ENCODE measurements at places on chromosomes 6 and 20.

- peak; percentile 32 for DNase-seq
Measured at GRCh38 chr6:136927292-136927691, 5.2 kb downstream of the SLC35D3 start.

GRCh38 chr6:137982418-137983189 is 115.5 kb downstream of the TNFAIP3 start:
- peak; percentile 38 for DNase-seq

GRCh38 chr6:148316308-148316707 is 26.3 kb upstream of the SASH1 start:
- DNase-seq, result no peak

- no peak for DNase-seq
Measured at GRCh38 chr6:66740346-66740745, 1033.3 kb upstream of the EYS start.

- no peak for DNase-seq
Measured at GRCh38 chr6:169454872-169455204, 201.2 kb upstream of the THBS2 start.

GRCh38 chr6:85418059-85418458 is 31.8 kb upstream of the NT5E start:
- no peak for DNase-seq

DNA sequence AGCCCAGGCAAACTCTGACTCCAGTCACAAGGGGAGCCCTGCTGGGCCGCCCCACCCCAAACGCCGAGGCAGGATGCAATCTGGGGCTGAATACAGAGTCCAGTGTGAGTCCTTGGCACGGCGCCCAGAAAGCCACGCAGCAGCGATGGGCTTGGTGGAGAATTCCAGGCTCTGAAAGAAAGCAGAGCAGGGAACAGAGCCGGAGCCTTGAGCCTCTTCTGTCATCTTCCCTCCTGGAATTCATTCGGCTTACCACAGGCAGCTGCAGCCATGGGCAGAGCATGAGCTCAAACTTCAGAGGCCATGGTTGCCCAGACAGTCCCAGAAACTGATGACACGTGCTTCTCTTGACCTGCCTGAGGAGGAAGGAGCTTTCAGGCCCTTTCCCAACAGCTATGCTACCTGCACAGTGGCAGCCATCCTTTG is 441.1 kb upstream of the JARID2 start:
- DNase-seq, result no peak

DNA sequence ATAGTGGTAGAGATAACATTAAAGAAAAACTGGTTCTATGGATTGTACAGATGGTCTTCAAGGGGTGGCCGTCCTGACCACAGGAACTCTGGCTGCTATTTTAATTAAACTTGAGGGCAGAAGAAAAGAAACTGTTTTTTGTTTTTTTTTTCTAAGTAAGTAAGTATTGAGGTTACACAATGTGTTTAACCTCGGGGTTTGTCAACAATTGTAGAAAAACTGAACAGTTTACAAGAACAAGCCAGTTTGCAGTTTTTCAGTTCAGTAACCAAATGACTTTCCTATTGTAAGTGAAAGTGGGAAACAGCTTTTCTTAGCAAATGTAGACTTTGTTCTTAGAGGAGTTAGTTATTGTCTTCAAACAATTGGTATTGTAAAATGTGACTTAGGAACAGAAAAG is 77.0 kb downstream of the PLCB1 start:
- no peak for DNase-seq

DNA sequence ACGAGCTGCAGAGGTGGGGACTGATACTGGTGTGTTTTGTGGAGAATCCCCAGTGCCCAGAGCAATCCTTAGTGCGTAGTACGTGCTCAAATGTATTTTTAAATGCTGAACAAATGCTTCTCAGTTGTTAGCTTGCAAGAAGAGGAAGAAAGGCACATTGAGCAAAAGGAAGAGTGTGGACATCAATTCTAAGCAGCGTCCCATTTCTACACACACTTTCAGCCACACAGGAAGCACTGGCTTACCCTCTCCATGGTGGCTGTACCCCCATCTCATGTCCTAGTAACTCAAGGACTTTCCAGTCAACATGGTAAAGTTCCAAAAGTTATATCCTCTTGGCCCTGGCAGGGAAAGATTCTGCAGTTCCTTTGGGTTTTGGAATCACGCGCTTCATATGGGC is 98.8 kb upstream of the NXT1 start:
- no peak for DNase-seq

DNA sequence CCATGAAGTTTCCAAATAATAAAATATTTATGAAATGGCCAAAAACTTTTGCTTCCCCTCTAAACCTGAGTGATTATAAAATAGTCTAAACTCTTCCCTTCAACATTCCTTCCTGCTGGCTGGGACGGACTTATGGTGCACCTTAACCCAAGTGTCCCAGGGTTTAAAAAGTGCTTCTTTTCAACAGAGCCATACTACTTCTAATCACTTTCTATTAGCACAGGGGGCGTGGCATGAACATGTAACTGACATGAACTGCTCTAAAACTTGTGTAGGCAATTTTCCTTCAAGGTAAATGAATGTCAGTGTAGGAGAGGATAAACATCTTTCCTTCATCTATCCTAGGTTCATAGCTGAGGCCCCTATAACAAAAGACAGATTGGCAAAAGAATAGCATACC is 163.6 kb upstream of the RIMS1 start:
- no peak for DNase-seq

GRCh38 chr6:139475241-139475640 is 100.8 kb upstream of the CITED2 start:
- no peak for DNase-seq

- peak; percentile 62 for DNase-seq
Measured at GRCh38 chr20:36461600-36462439, 79.5 kb upstream of the MYL9 start.

- DNase-seq, result no peak
Measured at GRCh38 chr6:104855507-104855906, 4.2 kb downstream of the HACE1 start.

DNA sequence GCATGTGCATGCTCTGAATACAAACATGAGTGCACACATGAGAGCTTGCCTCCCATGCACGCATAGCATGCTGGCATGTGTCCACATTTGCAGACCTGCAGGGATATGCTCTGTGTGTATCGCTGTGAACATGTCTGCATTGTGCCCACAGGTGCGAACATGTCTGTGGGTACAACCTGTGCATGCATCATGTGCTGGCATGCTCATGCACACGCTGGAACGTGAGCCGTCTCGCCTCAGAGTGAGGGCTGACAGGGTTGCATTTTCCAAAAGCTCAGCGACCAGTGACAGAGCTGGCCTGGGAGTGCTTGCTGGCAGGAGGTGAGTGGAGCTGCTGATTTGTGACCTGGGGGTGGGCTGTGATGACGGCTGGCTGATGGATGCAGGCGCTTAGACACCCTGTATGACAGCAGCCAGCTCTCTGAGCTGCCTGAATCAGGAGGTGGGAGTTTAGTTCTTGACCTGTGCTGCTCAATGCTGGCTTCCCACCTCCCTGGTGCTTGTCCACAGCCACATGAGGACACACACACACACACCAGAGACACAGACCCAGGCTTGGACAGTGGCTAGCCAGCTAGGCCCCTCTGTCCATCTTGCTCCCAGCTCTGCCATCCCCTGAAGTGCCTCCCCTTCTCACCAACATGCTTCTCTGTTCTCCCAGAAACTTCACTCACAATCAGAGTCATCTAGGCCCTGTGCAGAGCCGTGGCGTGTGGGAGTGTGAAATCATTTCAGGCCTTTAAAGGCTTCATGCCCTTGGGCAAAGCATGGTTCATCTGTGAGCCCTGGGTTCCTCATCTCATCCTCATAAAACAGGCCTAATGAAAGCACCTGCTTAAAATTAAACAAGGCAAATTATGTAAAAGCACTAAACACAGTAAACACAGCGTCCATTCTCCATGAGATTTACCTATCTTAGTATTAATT is 51.4 kb downstream of the CD40 start:
- DNase-seq, result no peak

DNA sequence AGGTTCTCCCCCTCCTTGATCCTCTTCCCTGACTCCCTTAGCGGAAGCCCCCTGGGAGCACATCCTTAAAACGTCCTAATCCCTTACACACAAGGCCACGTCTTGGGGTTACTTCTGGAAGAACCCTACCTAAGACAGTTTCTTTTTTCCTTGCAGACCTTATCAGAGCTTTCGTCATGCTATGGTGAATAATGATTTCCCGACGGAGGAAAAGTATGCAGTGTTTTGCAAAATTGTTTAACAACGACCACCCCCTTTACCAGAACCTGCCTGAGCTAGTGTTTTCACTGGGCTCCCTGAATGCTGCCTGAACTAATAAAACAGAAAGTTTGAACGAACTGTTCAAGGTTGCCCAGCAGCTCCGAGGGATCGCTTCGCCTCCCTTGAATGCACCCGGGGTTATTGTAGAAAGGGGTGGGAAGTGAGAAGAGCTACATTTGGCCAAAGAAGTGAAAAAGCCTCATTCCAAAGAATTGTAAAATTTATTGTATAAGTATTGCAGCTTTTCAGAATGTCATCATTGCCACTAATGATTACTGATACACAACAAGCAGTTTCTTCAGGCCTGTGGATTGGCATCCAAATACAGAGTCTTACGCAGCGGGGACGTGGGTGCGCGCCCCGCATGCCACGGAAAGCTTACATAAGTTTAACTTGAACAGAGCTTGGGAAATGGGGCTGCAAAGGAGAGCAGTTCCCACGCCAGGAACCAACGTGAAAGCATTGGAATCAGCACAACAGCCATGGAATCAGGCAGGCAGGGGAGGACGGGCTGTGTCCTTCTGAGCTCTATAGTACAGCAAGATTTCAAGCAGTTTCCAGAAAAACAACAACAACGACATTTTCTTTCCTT is 27.9 kb upstream of the ZBP1 start:
- no peak for DNase-seq

GRCh38 chr20:17568972-17569521 is 828 bp upstream of the DSTN start:
- DNase-seq, result peak; percentile 26

GRCh38 chr6:158077676-158078075 is 90.4 kb downstream of the SERAC1 start:
- DNase-seq, result no peak

DNA sequence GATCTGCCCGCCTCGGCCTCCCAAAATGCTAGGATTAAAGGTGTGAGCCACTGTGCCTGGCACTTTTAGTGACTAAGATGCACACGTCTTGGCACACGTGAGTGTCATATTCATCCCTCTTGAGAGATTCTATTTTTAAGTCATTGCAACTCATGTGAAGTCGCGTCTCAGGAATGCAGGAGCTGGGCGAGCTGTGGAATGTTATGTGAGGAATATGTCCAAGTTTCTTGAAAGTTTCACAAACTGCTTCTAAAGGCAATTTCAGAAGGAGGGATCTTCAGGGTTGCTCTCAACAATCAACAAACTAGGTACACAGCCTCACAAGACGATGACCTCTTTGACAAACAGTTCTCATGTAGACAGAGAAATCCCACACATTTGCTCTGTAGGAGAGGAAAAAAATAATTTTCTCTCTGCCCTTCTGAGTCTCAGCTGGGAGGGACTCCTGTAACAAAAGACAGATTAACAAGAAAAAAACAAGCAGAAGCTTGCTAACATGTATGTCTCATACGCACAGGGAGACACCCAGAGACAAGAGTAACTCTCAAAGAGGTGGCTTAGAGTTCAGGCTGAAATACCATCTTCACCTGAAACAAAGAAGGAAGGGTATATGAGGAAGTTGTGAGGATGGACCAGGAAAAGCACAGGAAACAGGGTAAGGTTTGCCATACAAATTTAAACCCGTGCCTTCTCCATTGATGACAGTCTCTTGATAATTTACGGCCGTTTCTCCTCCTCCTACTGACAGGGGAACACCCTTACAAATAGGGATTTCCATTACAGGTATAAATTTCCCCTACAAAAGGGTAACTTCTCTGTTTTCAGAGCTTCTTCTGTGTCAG is 45.3 kb upstream of the FAM50B start:
- DNase-seq, result no peak

- DNase-seq, result no peak
Measured at GRCh38 chr6:35178932-35179832, 34.6 kb upstream of the SCUBE3 start.

- no peak for DNase-seq
Measured at GRCh38 chr6:63649269-63649668, 13.7 kb downstream of the PHF3 start.

GRCh38 chr6:20238688-20239587 is 26.7 kb upstream of the MBOAT1 start:
- DNase-seq, result no peak

- DNase-seq, result no peak
Measured at GRCh38 chr20:11232896-11233295, 559.1 kb upstream of the JAG1 start.

- DNase-seq, result no peak
Measured at GRCh38 chr6:84768442-84769174, 4.2 kb upstream of the TBX18 start.

GRCh38 chr6:71544028-71544427 is 255.4 kb downstream of the OGFRL1 start:
- no peak for DNase-seq

DNA sequence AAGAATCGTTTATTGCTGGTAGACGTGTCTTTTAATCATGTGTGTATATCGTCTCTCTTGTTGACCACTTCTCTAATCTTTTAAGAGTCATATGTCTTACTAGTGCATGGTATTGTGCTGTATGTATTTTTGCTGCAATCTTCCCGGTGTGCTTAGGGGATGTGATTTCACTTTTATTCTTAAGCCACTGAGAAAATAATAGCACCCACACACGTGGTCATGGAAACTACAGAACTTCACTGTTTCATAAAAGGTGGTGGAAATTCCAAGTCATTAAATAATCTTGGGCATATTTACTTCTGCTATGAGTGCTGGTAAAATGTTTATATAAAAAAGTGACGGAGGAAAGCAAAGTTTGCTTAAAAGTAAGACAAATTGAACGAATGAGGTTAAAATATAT is 3.0 kb upstream of the CDYL start:
- DNase-seq, result no peak

GRCh38 chr6:129662980-129663431 is 47.0 kb downstream of the ARHGAP18 start:
- DNase-seq, result no peak

DNA sequence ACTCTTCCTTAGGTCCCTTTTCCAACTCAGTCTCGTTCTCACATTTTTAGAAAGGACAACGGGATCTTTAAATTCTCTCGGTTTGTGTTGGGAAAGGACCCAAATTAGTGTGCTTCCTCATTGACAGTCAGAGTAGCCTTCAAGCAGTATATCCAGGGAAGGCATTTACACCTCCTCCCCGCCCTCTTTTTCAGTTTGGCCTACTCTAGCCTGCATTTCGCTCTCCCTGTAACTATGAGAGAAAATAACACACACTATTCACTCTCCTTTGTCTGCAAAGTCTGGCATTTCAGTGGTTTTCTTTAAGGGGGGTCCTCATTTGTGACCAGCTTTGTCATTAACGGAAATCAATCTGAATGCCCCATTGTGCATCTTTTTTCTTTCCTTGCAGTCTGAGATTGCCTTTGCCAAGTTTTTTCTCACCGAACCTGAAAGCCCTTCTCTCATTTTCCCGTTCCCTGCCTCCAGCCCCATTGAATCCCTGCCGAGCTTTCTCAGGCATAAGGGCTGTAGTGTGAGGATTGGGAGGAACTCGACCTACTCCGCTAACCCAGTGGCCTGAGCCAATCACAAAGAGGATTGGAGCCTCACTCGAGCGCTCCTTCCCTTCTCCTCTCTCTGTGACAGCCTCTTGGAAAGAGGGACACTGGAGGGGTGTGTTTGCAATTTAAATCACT is 393 bp upstream of the FABP7 start:
- DNase-seq, result no peak
